ENCODE measurements at places on chromosomes 7 and 10. TPM values are rescaled to one million over a fixed set of nuclear protein-coding genes. Genes with fewer than 3 reads are reported as not detected.

Gene UNC5B
- 7.7 TPM for total RNA-seq

Gene LIPK
- total RNA-seq, result not detected

Gene HACD1
- 0.94 TPM for total RNA-seq

Gene SLC39A12
- not detected for total RNA-seq

Gene ACTR3C
- total RNA-seq, result 17.1 TPM

- no peaks in the 10 kb centered on the region for H3K27me3 ChIP-seq
- H3K27ac ChIP-seq, result no peak overlapping the region
- no peaks in the 10 kb centered on the region for H3K4me1 ChIP-seq
- H3K36me3 ChIP-seq, result no peaks in the 10 kb centered on the region
These were observed 9.2 kb downstream of the MKI67 start for GRCh38 chr10:128116851-128117615.

GRCh38 chr7:116439005-116439404 lies 60.5 kb upstream of the CAV2 start:
- H3K4me1 ChIP-seq, result no peaks in the 10 kb centered on the region
- no peak for DNase-seq
- no peak overlapping the region for H3K27ac ChIP-seq
- no peak overlapping the region for H3K4me3 ChIP-seq
- H3K27me3 ChIP-seq, result no peaks in the 10 kb centered on the region
- H3K36me3 ChIP-seq, result no peaks in the 10 kb centered on the region

DNA sequence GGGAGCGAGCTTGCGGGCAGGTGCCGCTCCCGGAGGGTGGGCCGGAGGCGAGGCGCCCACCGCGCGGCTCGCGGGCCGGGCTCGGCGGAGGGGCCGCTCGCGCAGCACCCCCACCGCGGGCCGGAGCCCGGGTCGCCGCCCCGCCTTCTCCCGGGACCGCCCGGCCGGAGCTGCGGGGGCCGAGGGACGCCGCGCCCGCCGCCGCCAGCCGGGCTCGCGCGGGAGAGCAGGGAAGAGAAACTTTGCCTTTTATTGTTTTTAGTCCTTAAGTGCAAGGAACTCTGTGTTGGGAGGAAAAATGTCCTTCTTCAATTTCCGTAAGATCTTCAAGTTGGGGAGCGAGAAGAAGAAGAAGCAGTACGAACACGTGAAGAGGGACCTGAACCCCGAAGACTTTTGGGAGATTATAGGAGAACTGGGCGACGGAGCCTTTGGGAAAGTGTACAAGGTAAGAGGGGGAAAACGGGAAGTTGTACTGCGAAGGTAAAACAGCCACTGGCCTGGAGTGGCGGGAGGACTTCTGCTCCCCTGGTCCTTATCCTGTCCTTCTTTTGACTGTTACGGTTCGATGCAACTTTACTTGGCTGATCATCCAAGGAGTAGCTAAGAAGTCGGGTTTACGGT lies 620 bp downstream of the SLK start:
- no peaks in the 10 kb centered on the region for H3K27me3 ChIP-seq
- H3K27ac ChIP-seq, result peak overlapping the region; percentile 94
- peaks cover 24% of the 10 kb centered on the region for H3K4me1 ChIP-seq
- DNase-seq, result no peak
- no peaks in the 10 kb centered on the region for H3K36me3 ChIP-seq
- H3K4me3 ChIP-seq, result peak overlapping the region; percentile 76

GRCh38 chr10:102546606-102547320 lies 43.0 kb downstream of the SUFU start:
- H3K27me3 ChIP-seq, result no peaks in the 10 kb centered on the region
- H3K27ac ChIP-seq, result no peak overlapping the region
- DNase-seq, result peak; percentile 18
- H3K4me3 ChIP-seq, result no peak overlapping the region

GRCh38 chr7:127807340-127807739 lies 155.3 kb downstream of the SND1 start:
- no peak for DNase-seq
- no peaks in the 10 kb centered on the region for H3K4me1 ChIP-seq
- H3K27ac ChIP-seq, result no peak overlapping the region
- H3K4me3 ChIP-seq, result no peak overlapping the region

GRCh38 chr10:123906884-123907652 lies 15.5 kb upstream of the CPXM2 start:
- no peaks in the 10 kb centered on the region for H3K4me1 ChIP-seq
- no peaks in the 10 kb centered on the region for H3K27me3 ChIP-seq
- DNase-seq, result no peak
- H3K36me3 ChIP-seq, result no peaks in the 10 kb centered on the region
- H3K4me3 ChIP-seq, result no peak overlapping the region

DNA sequence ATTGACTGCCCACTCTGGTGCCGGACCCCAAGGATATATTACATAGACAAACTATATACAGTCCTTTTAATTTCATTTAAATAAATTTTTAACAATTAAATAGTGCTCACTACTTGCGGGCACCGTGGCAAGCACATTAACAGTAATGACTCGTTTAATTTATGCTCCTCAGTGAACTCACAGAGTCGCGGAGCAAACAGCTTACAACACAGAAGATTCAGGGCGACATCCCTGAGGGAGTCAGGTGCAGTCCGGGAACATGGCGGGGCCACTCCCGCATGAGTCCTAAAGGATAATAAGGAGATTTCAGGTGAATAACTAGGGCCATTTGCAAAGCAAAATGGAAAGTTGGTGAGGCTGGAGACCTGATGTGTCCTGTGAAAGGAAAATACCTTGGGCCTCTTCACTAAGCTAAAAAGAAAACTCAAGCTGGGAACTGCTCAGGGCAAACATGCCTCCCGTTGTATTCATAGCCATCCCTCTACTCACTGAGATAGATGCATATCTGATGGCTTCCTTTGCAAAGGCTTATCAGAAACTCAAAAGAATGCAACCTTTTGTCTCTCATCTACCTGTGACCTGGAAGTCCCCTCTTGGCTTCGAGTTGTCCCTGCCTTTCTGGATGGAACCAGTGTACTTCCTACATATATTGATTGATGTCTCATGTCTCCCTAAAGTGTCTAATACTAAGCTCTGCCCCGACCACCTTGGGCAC lies 125.6 kb downstream of the KLF6 start:
- no peak for DNase-seq
- H3K36me3 ChIP-seq, result no peaks in the 10 kb centered on the region
- H3K27ac ChIP-seq, result no peak overlapping the region

DNA sequence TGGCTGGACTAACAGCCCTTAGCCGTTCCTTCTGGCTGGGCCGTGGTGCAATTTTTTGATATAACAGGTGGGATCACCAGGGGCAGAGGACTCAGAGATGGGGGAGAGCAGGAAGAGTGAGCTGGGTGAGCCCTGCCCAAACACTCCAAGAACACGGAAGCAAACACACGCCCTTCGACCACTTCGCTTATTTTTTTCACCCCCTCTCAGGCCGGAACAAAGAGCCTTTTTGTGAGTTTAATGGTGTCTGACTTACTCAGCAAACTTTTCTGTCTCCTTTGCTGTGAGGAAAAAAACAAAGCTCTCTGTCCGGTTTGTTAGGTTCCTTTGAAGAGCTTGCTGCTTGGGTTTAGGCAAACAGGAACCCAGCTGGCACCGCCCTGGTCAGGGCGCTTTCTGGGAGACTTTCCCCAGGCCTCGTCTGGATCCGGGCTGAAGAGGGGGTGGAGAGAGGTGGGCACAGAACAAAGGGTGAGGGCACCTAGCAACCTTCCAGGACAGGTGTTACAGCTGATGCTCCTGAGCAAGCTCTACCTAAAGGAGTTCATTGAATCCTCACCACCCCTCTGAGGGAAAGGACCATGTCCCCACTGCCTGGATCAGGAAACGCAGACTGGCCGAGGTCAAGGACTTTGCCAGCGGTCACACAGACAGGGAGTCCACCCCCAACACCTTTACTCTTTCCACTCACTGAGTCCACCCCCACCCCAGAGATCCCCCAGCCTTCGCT lies 23.3 kb downstream of the CALML3 start:
- peak overlapping the region; percentile 92 for H3K27ac ChIP-seq
- no peaks in the 10 kb centered on the region for H3K36me3 ChIP-seq
- no peaks in the 10 kb centered on the region for H3K27me3 ChIP-seq
- no peak for DNase-seq
- peaks cover 27% of the 10 kb centered on the region for H3K4me1 ChIP-seq

DNA sequence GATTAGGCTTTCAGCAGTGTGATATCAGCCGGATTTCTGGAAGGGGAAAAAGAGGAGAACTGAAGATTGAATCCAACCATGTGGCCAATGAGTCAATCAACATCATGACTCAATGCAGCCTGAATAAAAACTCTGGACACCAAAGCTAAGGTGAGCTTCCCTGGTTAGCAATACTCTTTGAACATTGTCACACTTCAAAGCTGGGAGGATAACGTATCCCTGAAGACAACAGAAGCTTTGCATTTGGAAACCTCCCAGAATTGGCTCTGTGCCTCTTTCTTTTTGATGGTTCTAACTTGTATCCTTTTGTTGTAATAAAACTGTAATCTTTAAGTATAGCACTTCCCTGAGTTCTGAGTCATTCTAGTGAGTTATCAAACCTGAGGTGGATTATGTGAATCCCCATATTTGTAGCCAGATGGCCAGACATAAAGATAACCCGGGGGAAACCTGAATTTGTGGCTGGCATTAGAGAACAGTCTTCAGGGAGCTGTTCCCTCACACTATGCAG lies 284.4 kb downstream of the IPMK start:
- H3K27me3 ChIP-seq, result no peaks in the 10 kb centered on the region
- no peak overlapping the region for H3K27ac ChIP-seq
- H3K36me3 ChIP-seq, result no peaks in the 10 kb centered on the region
- DNase-seq, result no peak

Data from pancreas (tissue), 10 donors.